Left forelimb (tissue), 1 donor: ENCODE measurements at places on chromosomes 6 and 20.

DNA sequence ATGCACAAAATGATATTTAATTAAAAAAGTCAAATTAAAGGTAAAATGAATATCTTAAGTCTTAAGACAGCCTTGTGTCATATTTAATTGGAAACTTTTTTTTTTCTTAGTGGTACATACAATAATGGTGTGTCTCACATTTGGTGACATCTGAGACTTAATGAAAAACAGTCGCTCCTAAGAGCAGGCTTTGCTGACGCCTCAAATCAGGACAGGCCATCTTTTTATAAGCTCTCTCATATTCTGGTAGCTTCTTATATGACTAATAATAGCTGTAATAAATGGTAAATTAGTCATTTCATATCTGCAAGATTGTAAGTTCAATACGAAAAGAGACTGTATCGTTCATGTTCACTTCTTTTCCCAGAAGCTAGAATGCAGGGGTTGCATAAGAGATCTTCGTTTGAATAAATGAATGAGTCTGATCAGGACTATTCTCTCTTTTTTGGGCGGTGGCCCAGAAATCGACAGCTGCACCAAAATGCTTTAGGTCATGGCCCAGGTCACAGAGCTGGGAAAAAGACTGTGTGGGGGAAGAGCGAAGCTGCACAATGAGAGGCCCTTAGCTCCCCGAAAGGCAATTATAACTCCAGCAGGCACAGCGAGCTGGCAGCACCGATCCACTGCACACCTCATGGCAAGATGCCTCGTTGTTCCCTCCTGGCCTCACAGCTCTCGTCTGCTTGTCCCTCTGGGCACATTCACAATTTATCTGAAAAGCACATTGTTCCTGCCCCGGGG lies 69.4 kb downstream of the NRN1 start:
- DNase-seq = no peak

- no peak for DNase-seq
These were observed 84.6 kb downstream of the TRDN start for GRCh38 chr6:123551939-123552707.

GRCh38 chr6:21496706-21497105 lies 96.8 kb upstream of the SOX4 start:
- no peak for DNase-seq

DNA sequence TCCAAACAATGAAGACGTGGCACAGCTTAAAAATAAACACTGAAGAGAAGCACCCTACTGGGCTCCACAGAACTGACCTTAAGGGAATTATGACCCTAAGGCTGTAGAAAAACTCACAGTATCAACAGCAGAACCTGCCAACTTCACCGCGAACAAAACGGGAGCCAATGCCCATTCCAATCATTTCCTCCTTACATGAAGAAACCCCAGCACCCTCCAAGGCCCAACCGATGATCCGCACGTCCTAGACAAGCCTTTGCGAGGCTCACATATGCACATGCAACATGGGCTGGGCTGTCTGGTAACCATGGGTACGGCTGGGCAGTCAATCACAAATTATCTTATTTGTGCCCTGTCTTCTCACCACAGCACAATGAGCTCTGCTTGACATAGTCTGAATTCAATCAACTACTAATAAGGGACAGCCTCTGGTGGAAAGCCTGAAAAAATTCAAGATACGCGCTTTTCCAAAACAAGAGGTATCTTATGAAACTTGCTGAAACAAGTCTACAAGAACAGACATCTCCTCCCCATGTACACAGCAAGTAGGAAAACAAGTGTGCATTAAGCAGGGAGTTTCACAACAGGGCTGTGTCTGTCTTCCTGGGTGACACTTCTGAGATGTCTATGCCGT lies 1.7 kb downstream of the DIDO1 start:
- DNase-seq = peak; percentile 26

DNA sequence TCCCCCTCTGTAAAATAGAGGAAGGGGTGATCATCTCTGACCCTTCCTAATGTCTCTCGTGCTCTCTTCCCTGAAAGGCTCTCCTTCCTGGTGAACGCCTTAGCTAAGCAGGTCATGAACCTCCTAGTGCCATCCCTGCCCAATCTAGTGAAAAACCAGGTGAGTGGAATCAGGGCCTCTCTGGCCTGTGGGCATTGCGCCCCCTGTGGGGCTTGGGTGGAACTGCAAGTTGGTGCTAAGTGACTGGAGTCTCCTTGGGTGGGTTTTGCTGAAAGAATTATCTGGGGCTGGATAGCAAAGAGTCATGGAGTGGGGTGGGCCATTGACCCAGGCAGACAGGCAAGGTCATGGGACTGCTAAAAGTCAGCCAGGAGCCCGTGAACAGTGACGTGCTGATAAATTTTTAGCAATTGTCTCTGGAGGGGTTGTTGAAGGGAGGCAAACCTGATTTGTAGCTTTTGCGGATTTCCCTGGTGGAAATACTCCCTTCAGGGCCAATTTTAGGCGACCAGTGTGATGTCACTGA lies 8.9 kb downstream of the BPIFB1 start:
- no peak for DNase-seq

DNA sequence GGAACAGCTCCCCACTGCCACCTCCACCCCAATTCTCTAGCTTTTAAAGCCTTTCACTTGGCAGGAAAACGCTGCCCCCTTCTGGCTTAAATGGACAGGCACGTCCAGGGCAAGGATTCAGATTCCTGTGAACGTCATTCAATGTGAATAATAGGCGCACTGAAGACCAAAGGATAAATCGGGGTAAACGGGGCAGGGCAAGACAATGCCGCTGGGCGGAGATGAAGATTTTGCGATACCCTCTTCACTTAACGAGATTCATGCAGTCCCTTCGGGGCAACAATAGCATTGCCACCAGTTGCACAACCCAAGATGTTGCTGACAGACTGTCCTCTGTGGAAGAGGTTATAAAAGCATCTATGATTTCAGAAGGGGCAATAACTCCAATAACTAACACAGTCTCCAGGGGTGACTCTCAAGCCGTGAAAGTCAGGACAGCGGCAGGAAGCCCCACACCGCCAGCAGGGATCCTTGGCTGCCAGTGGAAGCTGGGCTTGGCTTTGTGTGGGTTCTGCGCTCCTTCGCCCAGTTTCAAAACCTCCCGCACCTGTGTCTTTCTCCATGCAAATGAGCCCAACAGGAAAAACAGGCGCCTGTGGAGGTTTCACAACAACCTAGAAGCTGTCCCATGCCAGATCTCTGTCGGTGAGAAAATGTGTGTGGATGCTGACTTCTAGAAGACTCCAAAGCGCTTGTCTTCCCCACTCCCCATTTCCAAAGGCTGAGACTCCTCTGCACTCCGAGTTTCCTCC lies 291.8 kb downstream of the BMP7 start:
- DNase-seq = no peak

- no peak for DNase-seq
These were observed 251.1 kb upstream of the CHD6 start for GRCh38 chr20:41869261-41869660.

GRCh38 chr20:2088891-2089290 lies 12.7 kb upstream of the STK35 start:
- no peak for DNase-seq

- peak; percentile 73 for DNase-seq
These were observed 28.0 kb upstream of the ZNF217 start for GRCh38 chr20:53621482-53622246.

DNA sequence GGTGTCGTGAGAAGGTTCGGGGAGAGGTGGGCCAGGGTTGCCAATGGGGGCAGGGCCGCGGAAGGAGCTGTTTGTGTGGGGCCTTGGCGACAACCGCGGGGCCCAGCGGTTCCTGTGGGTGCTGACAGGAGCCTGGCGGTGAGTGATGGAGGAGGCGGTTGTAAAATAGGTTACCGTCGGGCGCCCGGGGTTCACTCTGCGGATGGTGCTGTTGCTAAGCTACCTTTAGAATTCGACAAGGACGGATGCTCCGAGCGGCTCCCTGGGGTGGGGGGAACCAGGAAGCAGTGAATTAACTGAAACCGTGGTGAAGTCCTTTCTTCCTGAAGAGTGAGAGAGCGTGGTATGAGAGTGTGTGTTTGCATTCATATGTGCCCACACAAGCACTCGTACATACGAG lies 61.7 kb downstream of the CDH22 start:
- no peak for DNase-seq

DNA sequence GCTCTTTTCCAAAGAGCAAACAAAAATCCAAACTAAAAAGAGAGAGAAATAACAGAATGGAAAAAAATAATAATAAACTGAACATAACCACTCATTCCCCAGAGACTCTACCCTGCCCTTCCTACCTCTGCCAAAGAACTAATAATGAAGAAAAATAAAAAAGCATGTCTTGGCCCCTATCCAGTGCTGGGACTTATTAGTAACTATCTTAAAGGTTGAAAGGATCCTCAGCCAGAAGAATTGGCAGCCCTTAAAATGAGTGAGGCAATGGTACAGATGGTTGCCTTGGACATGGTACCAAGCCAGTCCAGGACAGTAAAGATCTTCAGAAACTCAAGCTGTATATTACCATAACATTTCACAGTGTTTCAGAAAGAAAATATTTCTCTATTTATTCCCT lies 279.3 kb downstream of the HACE1 start:
- no peak for DNase-seq

- no peak for DNase-seq
These were observed 15.0 kb downstream of the JPH2 start for GRCh38 chr20:44171775-44172571.

DNA sequence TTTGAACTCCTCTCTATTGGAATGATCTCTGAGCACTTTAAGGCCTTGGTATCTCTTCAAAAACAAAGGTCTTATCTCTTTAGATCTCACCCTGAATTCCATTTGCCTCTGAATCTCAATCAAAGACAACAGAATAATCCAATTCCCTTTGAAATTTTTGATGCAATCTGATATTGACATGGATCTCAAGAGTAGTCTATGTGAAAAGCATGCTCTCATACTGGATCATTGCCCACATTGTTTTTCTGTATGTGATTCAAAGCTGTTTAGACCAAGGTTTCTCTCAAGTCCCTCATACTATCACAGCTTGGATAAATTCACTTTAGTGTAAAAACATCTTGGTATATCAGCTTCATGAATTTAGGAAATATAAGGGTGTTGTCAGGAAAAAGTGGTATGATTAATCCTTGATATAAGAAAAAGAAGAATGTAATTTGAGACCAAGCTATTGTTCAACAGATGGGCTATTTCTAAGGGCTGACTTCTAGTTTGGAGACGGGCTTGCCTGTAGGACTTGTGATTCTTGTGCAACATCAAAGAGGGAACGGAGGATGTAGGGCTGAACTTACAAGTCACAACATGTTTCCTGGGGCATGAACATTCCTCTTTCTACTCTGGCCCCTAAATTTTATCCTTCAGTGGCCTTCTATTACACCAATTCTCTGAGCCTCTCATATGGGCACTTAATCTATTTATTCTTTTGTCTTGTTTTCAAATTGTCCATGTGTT lies 77.9 kb upstream of the CITED2 start:
- no peak for DNase-seq

DNA sequence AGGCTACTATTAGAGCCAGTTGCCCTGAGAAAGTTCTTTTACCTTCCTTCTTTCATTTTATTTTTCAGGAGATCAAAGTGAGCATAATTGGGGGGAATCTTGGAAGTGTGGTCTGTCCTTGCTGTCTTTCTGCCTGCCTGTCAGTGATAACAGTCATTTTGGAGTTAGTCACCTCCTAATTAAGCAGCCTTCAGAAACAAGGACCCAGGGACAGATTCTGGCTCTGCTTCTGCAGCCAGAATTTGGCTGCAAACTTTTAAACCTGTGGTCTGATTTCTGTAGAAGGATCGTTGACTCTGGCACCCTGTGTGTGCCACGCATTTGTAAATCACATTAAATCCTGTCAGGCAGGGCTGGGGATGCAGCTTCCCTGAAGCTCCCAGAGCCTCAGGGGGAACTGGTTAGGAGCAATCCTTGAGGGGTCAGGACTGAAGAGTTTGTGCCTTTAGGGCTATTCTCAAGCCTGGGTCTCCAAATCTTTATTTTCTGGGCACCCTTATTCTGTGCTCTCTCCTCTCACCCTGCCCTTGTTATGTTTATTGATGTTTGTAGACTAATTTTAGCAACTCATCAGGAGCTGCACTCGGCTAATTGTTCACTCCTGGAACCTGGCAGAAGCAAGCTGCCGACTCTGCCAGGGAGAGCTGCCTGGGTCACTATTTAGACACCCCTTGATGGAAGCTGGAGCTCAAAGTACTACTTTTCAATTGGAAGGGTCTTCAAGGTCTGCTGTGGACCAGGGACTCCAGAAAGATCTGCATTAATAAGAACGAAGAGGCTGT lies 6.8 kb downstream of the NOX3 start:
- no peak for DNase-seq

- no peak for DNase-seq
These were observed 80.7 kb upstream of the RIN2 start for GRCh38 chr20:19677336-19677735.

DNA sequence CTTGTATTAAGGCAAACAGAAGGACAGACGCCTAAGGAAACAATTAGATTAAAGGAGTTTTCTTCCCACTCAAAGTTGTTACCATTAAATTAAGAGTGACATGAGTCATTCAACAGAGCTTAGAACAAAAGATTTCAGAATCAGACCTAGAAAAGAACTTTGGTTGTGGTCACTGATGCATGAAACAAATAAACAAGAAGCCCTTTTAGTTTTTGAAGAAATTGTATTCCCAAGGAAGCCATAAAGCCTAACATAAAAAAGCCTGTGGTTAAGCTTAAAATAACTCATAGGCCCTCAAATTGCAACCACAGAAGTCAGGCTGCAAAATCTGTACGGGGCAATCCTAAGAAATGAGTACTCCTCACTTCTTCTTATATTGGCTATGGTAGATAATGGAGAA lies 17.9 kb upstream of the TRIM26 start:
- no peak for DNase-seq

GRCh38 chr20:21387528-21387927 lies 9.8 kb downstream of the NKX2-4 start:
- no peak for DNase-seq

DNA sequence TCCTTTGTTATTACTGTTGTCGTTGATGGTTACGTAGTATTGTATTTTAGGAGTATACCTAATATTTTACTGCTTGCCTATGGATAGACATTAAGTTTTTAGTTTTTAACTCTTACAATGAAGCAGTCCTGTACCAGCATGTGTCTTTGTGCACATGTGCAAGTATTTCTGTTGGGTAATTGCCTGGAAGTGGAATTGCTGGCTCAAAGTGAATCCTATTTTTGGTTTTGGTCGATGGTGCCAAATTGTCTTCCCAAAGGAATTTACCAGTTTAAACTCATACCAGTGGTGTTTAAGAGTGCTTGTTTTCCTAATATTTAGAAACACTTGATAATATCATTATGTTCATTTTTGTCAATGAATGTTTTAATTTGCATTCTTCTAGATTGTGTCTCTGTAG lies 75.5 kb downstream of the ANKS1A start:
- no peak for DNase-seq

DNA sequence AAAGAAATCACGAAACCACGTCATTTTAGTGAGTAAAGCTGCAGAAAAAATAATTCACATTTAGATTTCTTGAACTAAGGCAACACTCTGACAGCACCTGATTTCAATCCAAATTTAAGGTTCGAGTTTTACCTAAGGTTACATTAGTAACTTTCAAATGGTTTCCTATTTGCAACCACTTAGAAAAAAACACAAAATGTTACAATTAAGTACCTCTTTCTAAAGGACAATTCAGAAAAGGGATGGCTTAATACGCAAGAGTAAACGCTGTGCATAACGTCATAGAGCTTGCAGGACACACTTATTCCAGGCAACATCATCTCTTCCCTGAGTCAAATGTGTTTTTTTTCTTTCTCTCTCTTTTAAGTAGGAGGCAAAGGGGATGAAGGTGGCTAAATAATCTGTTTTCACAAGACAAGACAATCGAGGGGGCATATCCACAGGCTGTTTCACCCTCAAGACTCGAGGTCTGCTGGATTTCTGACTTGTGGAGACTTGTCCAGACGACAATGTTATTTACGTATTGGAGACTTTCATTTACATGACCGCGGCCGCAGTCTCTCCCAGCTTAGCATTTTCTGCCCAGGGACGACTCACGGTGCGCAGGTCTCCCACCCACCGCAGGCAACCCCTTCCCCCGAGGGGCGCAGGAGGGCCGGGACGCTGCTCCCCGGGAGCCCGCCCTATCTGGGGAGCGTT lies 86.0 kb downstream of the SESN1 start:
- no peak for DNase-seq
